ENCODE measurements at places on chromosomes 3 and 15.

GRCh38 chr3:115761927-115762305 is 138.6 kb downstream of the GAP43 start:
- DNase-seq, result no peak

- DNase-seq, result no peak
Observed at GRCh38 chr15:35071106-35071505, 14.0 kb downstream of the NANOGP8 start.

- DNase-seq, result no peak
Observed at GRCh38 chr15:74809956-74810355, 2.7 kb upstream of the LMAN1L start.

- DNase-seq, result no peak
Observed at GRCh38 chr3:185954366-185954723, 16.5 kb upstream of the TRA2B start.

DNA sequence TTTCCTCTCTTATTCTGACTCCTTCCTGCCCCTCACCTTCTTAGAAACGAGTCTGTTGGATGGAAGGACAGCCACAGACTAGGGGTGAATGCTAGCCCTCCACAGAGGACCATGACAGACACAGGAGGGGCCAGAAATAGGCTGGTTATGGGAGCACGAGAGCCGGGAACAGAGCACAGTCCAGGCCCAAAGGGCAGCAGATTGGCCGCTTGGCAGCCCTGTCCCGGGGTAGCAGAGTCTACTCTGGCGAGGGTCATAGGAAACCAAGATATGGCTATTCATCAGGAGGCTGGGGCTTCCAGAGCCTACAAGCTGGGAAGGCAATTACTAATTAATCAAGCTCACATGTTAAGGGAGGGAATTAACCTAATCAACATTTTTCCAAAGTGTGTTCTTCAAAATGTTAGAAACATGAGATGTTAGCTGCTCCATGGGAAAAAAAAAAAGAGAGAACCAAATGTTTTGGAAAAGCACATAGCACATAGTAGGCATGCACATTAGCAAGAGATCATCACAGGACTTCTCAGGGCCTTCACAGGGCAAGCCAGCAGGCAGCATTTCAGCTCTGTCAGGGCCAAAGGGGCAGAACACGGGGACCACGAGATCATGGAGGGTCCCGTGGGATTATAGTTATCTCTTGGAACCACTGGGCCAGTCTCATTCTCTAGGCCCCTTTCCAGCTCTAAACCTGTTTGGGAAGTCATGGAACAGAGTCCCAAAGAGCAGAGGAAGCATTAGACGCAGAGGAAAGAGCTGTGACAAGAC is 13.3 kb downstream of the SEMA3G start:
- no peak for DNase-seq

DNA sequence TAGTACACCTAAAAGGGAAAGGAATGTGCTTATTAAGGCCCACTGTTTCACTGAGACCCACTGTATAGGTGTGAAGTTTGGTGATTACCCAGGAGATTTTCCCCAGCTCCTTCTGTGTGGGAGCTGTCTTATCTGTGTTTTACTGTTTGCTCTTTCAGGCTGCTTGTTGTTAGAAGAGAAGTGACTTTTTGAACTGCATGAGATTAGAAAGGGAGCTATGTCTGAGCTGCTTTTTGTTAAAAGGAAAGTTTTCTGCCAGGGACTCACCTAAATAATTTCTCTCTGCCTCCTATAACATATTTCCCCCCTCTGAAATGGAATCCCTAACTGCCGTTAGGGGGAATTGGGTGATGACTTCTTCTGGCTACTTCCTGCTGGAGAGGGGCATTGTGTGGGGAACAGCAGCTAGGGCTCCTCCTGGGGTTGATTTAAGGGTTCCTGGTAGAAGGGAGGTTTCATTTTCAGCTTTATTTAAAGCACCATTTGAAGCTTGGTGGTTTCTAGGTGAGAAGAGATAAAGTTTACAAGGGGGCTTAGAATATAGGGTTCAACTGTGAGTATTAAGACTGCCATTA is 77.1 kb upstream of the ATP11B start:
- no peak for DNase-seq
